Activated T-helper 1 cell treated with anti-CD3 and anti-CD28 coated beads, Interleukin-12 subunit alpha, Interleukin-12 subunit beta, Interleukin-2, Interleukin-4 antibody, amounts not matched to agents 30 ng/mL and 10 ng/mL and 1 ng/mL, durations not matched to agents 14 hours and 24 hours and 36 hours (primary cell): ENCODE measurements at places on chromosomes 7 and 10. TPM values are rescaled to one million over a fixed set of nuclear protein-coding genes. Genes with fewer than 3 reads are reported as not detected.

The HYCC1 gene
- total RNA-seq: 36.8 and 45.7 TPM in 2 replicates

The HOGA1 gene
- not detected in 2 replicates for total RNA-seq

The UPK3B gene
- total RNA-seq: 1.1 and 1.2 TPM in 2 replicates

The ADCY1 gene
- total RNA-seq: 2.5 and 2.9 TPM in 2 replicates

GRCh38 chr10:92184977-92185376 is 105.9 kb downstream of the CPEB3 start:
- no peak for DNase-seq

- DNase-seq: no peak
Observed at GRCh38 chr7:149870701-149871483, 2.9 kb upstream of the ATP6V0E2 start.

DNA sequence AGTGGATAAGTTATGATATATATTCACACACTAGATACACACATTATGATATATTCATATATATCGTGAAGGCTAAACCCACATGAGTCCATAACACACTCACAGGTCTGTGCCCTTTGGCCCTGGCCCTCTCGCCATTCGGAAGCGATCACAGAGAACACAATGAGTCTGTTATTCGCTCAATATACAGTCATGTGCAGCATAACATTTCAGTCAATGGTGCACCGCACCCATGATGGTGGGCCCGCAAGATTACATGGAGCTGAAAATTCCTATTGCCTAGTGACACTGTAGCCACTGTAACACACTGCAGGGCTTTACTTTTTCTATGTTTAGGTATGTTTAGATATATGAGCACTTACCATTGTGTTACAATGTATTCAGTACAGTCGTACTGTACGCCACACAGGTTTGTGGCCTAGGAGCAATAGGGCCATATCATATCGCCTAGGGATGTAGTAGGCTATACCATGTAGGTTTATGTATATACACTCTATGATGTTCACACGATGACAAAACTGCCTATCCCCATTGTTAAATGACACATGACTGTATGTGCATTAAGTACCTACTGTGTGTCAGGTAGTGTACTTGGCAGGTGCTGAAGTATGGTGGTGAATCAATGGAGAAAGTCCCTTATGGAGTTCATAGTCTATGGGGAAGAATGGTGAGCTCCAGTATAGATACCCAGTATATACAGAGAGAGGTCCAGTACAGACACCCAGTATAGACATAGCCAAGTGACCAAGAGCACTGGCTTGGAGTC is 198.8 kb upstream of the KLF14 start:
- no peak for DNase-seq

DNA sequence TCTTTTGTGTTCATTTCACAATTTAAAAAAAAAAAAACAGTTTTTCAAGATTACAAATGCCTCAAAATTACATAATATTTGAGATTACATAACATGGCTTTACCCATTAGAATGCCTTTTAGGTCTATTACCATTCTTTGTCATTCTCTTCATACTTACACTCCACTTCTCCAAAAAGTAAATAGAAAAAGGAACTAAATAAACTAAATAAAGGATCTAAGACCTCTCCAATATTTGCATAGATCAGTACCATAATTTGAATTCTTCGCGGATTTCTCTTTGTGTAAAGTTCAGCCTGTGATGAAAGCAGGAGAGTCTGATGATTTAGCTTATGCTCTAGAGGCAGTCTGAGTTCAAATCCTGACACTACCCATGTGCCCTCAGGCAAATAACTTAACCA is 56.4 kb upstream of the C1GALT1 start:
- DNase-seq: no peak

- DNase-seq: no peak
Observed at GRCh38 chr7:41046776-41047175, 656.1 kb downstream of the INHBA start.

DNA sequence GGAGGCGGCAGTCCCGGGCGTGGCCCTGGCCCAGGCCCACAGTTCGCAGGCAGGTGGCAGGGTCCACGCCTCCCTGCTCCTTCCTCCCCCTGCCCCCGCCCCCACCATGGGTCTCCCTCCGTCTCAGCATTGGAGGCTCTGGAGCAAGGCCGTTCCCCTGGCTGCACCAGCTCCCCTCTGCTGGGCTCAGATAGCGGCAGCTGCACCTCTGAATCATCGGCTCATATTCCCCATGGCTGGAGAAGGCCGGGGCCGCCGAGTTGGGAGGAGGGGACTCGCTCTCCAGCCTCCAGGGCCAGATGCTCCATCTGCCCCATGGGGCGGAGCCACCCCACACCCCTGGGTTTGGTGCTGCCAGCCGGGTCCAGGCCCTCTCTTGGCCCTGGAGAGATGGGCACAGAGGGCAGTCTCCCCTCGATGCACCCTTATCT is 145.0 kb downstream of the ELFN1 start:
- no peak for DNase-seq

- DNase-seq: no peak
Observed at GRCh38 chr7:105644937-105645336, 63.6 kb upstream of the EFCAB10 start.
